Mucosa of gallbladder (tissue), 1 donor: ENCODE measurements at places on chromosomes 7 and 10. TPM values are rescaled to one million over a fixed set of nuclear protein-coding genes. Genes with fewer than 3 reads are reported as not detected.

The CASP2 gene
- 38.7 TPM for total RNA-seq

DNA sequence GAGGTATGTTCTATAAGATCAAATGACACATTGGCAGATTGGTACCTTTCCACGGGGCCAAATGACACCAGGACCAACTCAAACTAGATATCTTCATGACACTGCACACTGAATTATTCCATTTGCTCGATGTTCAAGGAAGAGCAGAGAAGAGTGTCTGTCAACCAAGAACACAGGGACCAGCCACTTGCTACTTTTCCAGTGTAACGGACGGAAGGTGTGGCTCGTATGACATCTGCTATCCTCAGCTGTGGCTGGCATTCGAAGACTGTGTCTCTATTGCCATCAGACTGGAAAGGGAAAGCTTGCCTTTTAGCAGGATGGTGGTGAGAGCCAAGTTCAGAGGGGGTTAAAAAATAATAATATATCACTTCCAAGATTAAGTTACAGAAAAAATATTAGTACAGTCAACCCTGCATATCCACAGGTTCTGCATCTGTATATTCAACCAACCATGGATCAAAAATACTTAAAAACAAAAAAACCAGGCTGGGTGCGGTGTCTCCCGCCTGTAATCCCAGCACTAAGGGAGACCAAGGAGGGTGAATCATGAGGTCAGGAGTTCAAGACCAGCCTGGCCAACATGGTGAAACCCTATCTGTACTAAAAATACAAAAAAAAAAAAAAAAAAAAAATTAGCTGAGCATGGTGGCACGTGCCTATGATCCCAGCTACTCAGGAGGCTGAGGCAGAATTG lies 237.1 kb downstream of the PRPF18 start:
- DNase-seq = no peak

GRCh38 chr7:45573661-45574415 lies at the start of gene ADCY1:
ADCY1 (plus strand) TSS chr7:45574368; CDS start chr7:45574544, 176 bp downstream.
- DNase-seq = no peak

The PDE1C gene
- 2.4 TPM for total RNA-seq

The DTX2 gene
- 47.4 TPM for total RNA-seq

The NPTX2 gene
- 2.7 TPM for total RNA-seq

- DNase-seq = no peak
These were observed 1.8 kb downstream of the WASL start for GRCh38 chr7:123746931-123747488.

DNA sequence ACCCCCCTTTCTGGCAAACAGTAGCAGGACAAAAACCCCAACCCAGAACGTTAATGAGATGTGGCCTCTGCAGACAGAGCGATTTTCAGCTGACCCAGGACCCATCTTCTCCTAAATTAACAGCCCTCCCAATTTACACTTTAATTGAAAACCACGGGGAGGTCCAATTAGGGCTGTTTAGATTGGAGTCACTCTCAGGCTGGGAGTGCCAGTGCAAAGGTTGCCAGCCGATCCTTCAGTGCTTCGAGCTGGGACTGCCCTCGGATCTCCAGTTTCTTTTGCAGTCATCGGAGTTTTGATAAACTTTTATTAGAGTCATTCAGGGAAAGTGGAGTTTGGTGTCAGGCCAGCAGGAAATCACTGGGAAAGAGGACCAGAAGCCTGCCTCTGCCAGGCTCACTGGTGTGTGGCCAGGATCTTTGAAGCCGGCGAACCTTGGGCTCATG lies 108.0 kb downstream of the DOCK1 start:
- peak; percentile 36 for DNase-seq

DNA sequence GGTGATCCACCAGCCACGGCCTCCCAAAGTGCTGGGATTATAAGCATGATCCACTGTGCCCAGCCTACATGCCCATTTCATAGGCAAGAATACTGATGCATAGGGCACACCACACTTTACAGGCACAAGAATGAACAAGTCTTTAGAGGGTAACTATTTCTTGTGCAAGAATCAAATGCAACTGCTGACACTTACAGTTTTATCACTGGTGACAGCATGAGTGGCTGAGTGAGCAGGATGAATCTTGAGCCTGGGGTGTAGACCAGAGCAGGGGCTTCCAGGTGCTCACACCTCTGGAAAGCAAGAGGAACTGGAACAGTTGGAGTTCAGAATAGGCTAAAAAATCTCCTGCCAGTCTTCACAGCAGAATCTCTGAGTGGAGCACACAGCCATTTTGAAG lies 287.5 kb downstream of the KCNMA1 start:
- no peak for DNase-seq

DNA sequence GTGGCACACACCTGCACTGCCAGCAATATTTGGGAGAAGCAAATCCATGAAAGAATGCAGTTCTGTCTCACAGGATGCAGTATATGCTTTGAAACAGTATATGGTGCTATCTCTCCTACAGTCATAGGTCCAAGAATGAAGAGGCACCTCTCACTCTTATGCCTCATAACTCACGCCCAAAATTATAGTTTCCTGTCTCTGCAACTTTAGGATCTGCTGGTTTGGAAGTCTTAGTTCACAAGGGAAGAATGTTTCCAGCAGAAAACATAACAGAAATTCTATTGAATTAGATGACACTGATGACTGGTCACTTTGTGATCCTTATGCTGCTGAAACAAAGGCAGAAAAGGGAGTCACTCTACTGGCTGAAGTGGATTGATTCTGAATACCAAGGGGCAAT lies 5.7 kb downstream of the C10orf67 start:
- DNase-seq = no peak

The BHLHA15 gene
- 3.3 TPM for total RNA-seq

The DNAH11 gene
- total RNA-seq = 0.12 TPM

The PKD2L1 gene
- total RNA-seq = not detected

DNA sequence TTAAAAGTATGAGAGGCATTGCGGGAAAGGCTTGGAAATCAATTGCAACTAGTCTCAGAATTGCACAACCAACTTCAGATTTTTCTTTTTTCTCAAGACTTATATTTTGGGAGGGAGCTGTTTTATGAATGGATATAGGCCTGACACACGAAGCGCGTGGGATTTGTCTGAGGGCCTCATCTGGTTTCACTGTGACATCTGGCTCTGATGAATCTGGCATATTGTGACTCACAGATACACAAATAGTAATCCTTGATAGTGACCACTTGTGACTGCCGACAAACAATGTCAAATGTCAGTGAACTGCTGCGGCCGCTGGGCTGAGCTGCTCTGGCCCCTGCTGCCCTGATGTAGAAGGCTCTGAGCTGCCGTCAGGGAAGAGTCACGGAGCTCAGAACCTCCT lies 655.1 kb downstream of the INHBA start:
- no peak for DNase-seq

DNA sequence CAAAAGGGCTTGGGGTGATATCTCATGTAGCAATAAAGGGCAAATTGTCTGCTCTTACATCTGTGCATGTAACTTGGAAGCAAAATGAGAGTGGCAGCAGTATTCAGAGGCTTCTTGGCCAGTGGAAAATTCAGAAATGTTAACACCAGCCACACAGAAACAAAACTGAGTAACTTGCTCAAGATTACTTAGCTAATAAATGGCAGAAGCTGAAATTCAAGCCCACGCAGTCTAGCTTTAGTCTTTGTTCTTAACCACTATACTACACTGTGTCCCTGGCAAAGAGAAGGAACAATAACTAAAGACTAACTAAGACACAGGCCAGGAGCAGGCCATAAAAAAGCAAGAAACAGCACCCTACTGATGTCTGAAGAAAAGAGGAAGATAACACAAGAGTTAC lies 185.9 kb upstream of the ASAH2 start:
- no peak for DNase-seq

The TMEM236 gene
- total RNA-seq = 0.46 TPM

- no peak for DNase-seq
These were observed 25.9 kb downstream of the CTBP2 start for GRCh38 chr10:125134483-125134848.

- DNase-seq = peak; percentile 54
These were observed 112.0 kb downstream of the NEURL1 start for GRCh38 chr10:103605359-103606096.

GRCh38 chr10:279232-279631 lies 144.0 kb downstream of the ZMYND11 start:
- DNase-seq = no peak

DNA sequence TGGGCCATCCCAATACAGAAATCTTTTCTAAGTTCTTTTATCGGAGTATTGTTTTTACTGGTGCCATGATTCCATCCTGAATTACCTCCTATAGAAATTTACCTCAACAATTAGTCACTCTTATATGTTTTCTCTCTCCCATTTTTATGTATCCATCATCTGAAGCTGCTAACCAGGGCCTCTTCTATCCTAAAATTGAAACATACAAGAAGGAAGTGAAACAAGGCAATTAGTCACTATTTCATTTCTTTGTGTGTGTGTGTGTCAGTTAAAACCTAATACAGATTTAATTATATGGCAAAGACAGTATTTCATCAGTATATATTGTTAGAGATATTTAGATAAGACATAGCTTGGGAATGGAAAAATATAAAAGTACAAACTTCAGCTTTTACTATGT lies 148.4 kb upstream of the AHR start:
- no peak for DNase-seq

The GNAI1 gene
- 47.5 TPM for total RNA-seq

GRCh38 chr7:47232751-47233412 lies 349.0 kb downstream of the TNS3 start:
- no peak for DNase-seq

GRCh38 chr10:55410415-55410885 lies 609.4 kb upstream of the PCDH15 start:
- peak; percentile 69 for DNase-seq

DNA sequence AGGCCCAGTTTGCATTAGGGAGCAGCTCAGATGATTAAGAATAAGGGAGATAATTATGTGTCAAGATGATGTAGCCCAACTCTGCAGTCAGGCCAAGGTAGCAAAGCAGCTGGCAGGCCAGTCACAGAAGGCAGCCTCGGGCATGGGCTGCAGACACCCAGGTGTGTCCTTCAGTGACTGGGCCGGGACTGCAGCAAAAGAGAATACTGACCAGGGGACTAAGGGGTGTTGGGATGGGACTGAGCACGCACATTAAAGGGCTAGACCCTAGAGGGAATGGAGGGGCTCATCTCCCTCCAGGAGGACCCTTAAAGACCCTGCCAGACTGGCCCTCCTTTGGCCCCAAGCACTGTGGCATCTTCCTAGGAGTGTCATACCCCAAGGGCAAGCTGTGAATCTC lies 38.7 kb downstream of the PAX2 start:
- DNase-seq = no peak

GRCh38 chr7:48085433-48085791 lies 3.7 kb upstream of the UPP1 start:
- DNase-seq = no peak

DNA sequence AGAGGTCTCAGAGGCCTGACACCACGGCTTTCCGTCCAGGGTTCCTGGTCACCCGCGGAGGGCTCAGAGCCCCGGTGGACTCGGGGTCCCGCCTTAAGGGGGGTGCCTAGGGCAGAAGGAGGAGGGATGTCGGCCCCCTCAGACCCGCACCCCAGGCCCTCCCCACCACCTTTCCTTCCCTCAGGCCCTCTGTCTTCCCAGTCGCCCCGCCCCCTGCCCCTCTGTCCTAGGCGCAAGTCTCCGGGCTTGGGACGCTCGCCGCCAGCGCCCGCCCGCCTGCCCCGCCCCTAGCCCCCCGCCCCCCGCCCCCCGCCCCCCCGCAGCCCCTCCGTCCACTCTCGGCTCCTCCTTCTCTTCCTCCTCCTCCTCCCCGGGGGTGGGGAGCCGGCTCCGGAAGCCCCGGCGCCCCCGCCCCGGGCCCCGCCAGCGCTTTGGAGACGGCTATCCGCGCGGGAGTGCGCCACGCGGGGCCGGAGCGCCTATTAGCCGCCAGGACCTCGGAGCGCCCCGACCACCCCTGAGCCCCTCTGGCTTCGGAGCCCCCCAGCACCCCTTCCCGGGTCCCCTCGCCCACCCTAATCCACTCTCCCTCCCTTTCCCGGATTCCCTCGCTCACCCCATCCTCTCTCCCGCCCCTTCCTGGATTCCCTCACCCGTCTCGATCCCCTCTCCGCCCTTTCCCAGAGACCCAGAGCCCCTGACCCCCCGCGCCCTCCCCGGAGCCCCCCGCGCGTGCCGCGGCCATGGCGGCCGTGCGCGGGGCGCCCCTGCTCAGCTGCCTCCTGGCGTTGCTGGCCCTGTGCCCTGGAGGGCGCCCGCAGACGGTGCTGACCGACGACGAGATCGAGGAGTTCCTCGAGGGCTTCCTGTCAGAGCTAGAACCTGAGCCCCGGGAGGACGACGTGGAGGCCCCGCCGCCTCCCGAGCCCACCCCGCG lies at the start of gene AEBP1:
Gene AEBP1 (plus strand): TSS at position 423 of the 937 bp plus-strand sequence. CDS start 321 bp downstream, at position 744.
- no peak for DNase-seq

- no peak for DNase-seq
These were observed 1.6 kb upstream of the ARHGAP12 start for GRCh38 chr10:31930023-31930751.

DNA sequence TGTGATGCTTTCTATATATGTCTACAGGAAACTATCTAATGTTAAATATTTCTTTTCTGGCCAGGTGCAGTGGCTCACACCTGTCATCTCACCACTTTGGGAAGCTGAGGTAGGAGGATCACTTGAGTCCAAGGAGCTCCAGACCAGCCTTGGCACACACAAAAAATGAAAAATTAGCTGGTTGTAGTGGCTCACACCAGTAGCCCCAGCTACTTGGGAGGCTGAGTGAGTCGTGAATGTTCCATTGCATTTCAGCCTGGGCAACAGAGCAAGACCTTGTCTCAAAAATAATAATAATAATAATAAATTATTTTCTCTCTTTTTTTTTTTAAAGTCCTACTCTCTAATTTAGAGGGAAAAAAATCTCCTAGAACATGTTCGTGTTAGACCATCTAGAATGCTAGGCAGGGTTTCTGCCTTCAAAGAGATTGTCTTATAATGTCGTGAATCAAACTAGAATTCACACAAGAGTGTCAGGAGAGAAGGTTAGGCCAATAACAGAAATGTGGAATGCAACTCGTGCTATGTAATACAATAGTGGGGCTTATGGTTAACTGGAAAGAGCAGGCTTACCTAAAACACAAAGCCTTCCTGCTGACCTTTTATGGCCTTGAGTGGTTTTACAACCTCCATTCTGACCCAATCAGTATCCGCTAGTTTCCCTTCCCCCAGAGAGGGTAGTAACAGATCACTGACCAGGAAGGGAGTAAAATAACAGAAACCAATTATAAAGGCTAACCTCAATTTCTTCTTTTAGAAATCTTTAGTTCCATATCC lies 46.3 kb downstream of the MYOF start:
- DNase-seq = no peak

The ANKRD16 gene
- total RNA-seq = 9.4 TPM

The FAM25C gene
- total RNA-seq = not detected

The GJD4 gene
- not detected for total RNA-seq

- DNase-seq = no peak
These were observed 124.4 kb downstream of the ADARB2 start for GRCh38 chr10:1612908-1613307.
